ENCODE measurements at places on chromosomes 11 and 22.

- DNase-seq: no peak
Measured at GRCh38 chr11:126140201-126140925, 71.1 kb downstream of the RPUSD4 start.

DNA sequence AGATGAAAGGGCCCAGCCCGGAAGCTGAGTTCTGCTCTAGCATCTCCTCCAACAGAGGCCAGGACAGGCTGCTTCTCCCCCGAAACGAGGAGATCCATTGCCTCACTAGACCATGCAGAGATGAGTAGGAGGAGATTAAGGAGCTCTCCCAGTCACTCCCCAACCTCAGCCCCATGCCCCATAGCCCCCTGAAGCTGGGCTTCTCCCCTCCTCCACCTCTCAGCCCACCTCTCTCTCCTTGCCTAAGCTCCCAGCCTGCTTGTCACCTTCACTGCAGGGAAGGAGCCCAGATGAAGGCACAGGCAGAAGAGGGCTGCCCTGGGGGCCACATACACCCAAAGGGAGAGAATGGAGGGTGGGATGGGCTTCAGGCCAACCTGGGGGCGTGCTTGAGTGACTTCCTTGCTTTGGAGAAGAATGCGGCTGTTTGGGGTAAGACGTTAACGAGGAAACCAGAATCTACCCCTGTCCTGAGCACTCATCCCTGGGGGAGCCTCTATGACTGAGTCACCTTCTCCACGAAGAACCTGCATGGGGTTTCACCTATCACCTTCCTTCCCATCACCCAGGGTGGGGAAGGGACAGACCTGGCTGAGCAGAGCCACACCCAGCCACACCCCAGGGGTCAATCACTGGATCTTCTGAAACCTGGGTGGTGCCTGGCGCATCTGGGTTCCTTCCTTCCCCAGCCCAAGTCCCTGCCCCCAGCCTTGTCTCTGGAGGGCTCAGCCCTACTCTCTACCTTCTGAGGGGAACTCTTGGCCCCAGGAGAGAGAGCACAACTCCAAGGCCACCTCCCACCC is 11.6 kb upstream of the GNAZ start:
- no peak for DNase-seq

DNA sequence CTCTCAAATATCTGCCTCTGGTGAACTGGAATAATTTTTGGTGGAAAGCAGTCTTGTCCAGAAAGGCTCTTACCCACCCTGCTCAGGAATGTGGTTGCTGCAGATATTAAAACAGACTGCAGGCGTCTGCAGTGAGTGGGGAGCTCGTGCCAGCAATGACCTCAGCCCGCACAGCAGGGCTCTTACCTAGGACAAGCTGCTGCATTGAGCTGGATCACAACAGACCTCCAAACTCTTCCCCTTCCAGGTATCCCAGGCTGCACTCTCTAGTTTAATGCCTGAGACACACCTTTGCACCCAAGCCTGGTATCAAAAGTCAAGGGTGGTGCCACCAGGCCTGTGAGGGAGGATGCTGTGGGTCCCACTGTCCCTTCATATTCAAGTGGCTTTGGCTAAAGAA is 69.7 kb upstream of the CDON start:
- no peak for DNase-seq

DNA sequence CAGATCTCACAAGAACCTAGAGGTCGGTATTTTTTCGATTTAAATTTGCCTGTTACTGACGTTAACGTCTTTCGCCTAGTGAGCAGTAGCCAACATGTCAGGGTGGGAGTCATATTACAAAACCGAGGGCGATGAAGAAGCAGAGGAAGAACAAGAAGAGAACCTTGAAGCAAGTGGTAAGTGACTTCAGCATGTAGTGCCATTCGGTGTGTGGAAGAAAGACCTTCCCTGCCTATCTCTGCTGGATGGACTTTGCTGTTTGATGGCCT is 750 bp downstream of the XRCC6 start:
- DNase-seq: no peak

- DNase-seq: no peak
Measured at GRCh38 chr22:50726643-50727340, 11.2 kb upstream of the ACR start.

GRCh38 chr11:134228625-134229024 is 4.2 kb downstream of the VPS26B start:
- no peak for DNase-seq

GRCh38 chr11:120137187-120137610 is 714 bp downstream of the TRIM29 start:
- DNase-seq: no peak

DNA sequence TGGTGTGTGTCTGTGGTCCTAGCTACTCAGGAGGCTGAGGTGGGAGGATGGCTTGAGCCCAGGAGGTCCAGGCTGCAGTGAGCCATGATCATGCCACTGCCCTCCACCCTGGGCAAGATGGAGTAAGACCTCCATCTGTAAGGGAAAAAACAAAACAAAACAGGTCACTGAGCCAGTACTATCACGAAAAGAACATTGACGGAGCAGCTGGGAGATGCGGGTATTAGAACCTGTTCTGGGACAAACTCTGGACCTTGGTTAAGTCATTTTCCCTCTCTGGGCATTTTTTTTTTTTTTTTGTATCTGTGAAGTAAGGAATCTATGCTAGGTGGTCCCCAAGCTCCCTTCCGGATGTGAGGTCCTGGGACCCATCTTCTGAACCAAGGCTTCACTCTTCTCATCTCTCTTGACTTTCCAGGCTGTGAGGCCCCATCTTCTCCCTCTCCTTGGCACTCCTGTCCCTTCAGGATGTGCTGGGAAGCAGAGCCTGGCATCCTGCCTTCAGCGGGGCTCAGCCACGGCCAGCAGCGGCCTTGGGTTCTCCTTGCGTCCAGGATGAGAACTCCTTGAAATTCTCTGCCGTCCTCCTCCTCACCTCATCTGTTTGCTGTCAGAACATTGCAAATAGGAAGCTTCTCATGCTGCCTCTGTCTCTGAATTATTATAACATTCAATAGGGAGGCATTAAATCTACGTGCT is 130.8 kb downstream of the GRIK4 start:
- no peak for DNase-seq

DNA sequence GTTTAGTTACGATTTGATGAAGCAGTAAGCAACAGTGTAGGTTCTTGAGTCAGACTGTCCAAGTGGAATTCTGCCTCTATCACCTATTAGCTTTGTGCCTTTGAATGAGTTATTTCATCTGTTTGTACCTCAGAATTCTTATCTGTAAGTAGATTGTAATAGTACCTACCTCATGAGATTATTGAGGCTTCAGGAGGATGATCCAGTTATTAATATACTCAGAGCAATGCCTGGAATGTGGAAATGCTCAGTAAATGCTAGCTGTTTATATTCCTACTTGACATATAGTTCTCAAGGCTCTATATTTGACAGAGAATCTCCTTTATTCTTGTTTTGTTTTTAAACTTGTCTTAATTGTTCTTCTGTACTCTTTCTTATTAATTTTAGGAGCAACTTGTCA is 70.1 kb downstream of the SFI1 start:
- DNase-seq: no peak

DNA sequence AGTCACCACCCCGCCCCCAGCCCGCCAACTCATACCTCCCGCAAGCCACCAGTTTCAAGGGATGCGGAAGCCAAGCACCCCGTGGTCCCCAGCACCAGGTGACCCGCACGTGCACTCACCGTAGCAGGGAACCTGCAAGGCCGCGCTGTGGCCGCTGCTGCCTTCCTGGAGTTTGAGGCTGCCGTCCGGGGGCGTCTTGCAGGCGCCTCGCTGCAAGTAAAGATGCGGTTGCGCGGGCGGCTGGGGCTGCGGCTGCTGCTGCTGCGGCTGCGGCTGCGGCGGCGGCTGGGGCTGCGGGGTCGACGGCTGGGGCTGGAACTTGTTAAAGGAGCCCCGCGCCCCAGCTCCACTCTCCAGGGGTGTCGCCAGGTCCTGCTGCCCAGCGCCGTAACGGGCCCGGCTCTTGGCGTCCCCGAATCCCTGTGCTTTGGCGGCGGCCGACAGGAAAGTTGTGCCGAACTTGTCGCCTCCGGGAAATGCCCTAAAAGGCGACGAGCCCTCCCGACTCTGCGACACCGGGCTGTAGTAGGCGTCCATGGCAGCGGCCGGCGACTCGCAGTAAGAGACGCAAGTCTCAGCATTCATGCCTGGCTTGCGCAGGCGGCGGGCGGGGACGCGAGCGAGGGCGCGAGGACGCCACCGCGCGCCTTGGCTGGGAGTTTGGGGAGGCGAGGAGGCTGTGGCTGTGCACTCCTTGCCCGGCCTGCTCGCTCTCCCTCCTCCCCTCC is at the start of gene ALX4:
TSS of gene ALX4 (minus strand) at position 662 of the 728 bp plus-strand sequence. CDS start at position 585, 77 bp downstream.
- no peak for DNase-seq

DNA sequence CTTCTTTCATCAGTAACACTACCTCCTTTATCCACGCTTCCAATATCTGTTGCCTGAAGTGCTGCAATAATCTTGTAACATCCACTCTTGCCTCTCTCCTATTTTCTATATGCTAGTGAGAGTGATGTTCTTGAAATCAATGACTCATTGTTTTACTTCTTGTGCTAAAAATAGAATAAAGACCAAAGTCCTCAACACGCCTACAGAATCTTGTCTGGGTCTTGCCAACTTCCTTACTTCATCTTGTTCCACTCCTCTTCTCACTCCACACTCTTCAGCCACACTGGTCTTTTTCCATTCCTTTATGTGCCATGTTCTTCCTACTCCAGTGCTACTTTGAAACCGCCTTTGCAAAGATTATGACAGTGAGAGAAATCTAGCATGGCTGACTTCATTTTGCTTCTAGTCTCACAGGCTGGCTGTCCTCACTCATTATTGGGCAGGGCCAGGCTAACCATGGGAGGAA is 136.4 kb downstream of the CCDC81 start:
- no peak for DNase-seq

GRCh38 chr11:75627906-75628668 is 40.8 kb downstream of the MAP6 start:
- no peak for DNase-seq

DNA sequence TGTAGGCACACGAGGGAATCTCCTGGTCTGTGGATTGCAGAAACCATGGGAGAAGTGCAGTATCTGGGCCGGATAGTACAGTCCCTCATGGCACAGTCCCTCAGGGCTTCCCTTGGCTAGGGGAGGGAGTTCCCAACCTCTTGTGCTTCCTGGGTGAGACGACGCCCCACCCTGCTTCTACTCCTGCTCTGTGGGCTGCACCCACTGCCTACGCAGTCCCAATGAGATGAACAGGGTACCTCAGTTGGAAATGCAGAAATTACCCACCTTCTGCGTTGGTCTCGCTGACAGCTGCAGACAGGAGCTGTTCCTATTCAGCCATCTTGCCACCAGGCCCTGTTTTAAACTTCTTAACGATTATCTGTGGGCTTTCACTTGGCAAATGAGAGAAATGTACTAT is 157.2 kb upstream of the CARD18 start:
- no peak for DNase-seq

DNA sequence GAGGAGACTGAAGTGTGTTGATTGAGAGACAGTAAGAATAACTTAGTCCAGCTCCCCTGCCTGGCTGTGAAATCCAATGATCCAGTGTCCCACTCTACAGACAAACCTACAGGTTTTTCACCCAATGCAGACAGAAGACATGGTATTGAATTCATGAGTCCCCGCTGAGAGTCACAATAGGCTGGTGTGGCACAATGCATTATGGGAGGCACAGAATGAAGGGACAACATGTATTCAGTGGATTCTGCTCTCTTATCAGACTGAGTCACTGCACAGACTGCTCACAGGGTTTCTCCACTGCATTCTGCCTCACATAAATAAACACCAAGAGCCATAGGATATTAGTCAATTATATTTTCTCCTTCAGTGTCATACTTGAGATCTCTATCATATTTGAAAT is 55.2 kb upstream of the TOP3B start:
- no peak for DNase-seq

DNA sequence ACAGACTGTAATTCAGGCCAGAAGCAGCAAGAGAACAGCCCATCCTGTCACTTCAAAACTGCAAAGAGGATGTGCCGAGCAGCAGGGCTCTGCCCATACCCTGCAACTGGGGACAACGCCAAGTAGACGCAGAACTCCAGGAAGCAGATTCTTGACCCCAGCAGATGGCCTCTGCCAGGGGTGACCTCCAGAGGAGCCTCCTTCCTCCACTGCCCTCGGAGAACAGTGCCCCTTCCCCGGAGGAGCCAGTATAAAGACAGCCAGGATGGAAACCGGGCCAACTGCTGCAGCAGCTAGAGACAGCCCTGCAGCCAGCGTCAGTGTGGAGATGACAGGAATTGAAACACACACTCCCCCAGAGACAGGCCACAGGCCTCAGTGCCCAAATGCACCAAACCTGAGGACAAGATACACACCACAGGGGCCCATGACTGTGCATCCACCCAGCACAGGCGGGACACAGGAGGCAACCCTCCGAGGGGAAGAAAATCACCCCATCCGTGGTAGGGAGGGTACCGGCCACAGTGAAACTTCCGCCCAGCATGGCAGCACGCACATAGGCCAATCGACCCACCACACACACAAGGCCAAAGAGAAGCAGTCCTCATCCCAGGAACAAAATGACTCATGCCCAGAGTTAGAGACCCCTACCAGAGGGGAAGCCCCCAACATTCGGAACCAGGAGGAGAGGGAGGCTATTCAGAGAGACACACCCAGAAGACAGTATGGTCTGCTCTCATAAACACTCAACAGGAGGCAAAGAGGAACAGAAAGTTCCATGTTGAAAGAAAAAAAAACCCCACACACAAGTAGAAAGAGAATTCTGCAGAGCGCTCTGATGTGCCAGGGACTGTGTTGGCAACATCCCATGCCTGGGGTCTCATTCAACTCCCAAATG is 5.6 kb downstream of the AHNAK start:
- DNase-seq: no peak

- no peak for DNase-seq
Measured at GRCh38 chr11:79829891-79830290, 389.1 kb upstream of the TENM4 start.

- DNase-seq: no peak
Measured at GRCh38 chr11:20112291-20113148, 47.8 kb downstream of the DBX1 start.

- no peak for DNase-seq
Measured at GRCh38 chr11:128860571-128861361, 6.3 kb downstream of the KCNJ1 start.

GRCh38 chr22:33756508-33756949 is 163.7 kb downstream of the LARGE1 start:
- DNase-seq: no peak

All from esophagus squamous epithelium (tissue), 5 donors.